ENCODE measurements at places on chromosomes 5 and 9. TPM values are rescaled to one million over a fixed set of nuclear protein-coding genes. Genes with fewer than 3 reads are reported as not detected.
A peak's percentile ranks its signal among the peaks of the same experiment; 100 is the strongest.

DNA sequence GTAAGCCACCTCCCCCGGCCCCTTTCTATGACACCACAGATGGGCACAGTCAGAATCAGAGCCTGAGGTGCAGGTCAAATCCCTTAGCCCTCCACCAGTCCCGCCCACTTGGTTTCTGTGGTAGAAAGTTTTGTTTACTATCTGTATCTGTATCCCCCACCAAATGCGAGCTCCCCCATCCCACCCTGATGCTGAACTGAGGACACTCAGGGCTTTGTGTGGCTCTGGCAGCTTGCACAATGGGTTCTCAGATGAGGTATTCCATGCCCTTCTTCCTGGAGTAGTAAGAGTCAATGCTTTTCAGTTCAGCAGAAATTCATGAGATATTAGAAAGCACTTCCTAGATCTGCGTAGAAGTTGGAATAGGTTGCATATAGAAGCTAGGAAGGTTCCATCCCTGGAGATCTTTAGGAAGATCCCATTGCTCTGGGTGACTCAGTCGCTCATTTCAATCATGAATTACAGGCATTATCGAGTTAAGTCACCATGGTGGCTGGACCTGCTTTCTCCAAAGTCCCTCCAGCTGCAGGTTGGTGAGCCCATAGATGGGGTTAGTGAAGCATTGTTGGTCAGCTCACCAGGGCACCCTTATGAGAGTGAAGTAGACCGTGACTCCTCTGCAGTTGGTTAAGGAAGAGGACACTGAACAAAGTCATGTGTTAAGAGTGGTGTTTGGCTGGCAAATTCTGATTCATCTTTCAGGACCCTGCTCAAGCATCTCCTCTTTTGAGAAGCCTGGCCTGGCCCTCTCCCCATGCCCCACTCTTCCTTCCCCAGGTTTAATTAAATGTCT lies 10.6 kb upstream of the KCNIP1 start:
- no peak for DNase-seq

- DNase-seq = no peak
Observed at GRCh38 chr9:100150214-100150613, 51.2 kb downstream of the INVS start.

DNA sequence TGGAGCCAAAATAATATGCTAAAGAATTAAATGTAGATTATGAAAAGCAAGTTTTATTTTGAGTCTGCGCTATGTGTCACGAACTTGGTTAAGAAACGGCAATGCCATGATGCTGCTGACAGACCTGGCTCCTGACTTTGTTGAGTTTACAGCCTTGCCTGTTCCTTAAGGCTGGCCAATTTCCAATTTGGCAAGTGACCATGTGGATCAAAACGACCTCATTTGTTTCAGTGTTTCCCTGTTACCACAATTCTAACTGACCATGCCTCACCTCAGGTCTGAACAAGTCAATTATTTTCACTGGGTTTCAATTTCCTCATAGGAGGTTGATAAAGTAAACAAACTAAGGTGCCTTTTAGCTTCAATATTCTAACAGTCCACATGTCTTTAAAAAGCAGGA lies 461.4 kb downstream of the ZNF608 start:
- no peak for DNase-seq

DNA sequence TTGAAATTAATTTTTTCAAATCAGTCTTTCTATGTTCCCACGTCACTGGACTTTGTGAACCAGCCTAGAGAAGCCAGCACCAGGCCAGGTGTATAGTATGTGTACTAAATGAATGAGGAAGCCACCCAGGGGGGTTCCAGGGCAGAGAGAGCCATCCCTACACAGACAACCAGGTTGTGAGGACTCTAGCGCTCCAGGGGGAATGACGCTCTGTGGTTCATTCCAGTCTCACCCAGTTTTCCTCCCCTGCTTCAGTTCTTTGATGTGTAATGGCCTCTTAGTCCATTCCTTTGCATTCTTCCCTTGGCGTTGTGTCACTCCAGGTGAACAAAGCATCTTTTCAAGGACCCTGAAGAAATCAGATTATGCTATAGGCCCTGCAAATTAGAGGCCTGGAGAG lies 330.6 kb downstream of the NSG2 start:
- no peak for DNase-seq

DNA sequence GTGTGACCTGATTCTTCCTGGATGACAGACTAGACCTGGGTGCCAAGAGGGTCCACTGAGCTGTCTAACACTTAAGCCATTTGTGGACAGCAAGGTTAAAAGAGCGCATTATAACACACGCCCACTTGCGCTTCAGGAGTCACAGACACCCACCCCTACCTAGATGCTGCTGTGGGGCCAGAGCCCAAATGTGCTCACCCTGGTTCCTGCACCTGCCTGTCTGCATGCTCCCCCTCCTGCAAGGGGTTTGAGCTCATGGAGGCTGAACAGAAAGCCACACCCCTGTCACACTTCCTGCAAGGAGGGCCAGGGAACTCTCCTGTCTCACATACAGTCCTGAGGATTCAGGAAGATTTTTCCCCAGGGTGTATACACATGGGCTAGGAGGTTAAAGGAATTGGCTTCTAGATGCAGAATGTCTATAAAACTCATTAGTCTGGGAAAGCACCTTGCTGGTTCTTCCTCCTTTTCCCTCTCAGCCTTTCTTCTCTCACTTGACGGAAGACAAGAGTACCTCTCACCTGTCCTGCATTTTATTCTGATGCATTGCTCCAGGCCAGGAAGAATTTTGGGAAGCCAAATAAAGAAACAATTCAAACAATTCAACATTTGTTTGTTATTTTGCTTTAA lies 87.4 kb upstream of the LHFPL2 start:
- no peak for DNase-seq

GRCh38 chr5:102670224-102670836 lies 84.8 kb upstream of the PAM start:
- peak; percentile 80 for DNase-seq

Gene BTNL3
- total RNA-seq = not detected
